ENCODE measurements at places on chromosomes 4 and X.

GRCh38 chrX:123425904-123426303 is 241.8 kb downstream of the GRIA3 start:
- DNase-seq = no peak

DNA sequence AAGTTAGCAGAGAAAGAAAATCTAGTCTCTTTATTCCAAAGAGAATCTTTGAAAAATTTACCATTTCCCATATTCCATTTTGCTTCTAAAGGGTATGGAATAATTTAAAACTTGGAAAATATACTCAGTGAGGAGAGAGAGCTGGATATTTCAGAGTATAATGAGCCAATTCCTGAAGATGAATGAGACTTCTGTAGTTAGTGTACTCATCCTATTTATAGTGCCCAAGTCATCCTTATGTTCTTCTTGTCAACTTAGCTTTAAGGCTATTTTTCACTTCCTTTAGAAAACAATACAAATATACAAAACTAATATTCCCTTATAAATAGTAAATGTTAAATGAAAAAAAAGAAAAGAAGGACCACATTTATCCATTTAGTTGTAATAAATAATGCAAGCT is 302.6 kb downstream of the IQCM start:
- DNase-seq = no peak

- no peak for DNase-seq
These were observed 198.5 kb upstream of the FAM241A start for GRCh38 chr4:111946800-111947199.

DNA sequence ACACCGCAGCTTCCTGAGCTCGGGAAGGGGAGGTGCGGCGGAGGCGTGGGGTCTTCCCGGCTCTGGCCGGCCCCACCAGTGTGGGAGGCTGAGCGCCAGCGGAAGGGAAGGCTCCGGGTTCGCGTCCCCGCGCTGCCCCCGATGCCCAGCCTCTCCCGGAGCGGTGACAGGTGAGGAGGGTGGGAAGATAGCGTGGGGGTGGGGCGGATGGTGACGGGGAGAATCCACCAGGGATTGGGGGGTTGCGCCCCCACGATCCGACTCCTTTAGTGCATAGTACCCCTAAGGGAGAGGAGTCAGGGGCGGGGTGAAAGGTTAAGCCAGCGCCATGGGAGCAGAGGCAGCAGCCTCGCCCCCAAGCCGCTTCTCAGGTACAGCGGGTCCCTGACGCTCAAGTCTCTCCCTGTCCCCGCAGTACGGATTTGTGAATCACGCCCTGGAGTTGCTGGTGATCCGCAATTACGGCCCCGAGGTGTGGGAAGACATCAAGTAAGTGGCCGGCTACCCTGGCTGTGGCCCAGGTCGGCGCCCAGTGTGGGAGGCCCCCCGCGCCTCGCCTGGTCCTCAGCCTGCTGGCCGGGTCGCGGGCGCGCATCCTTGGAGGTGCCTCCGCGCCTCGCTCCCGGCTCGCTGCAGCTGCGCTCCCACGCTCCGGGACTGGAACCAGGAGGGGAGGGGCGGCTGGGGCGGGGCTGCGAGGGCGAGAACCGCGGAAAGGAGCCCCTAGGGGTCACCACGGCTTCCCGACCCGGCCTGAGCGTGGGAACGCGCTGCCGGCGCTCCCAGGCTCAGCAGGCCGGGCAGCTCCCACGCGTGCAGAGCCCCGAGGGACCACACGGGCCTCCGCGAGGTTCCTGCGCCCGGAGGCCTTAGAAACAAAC is 791 bp downstream of the GUCY1B1 start:
- DNase-seq = no peak

- no peak for DNase-seq
These were observed 27.9 kb upstream of the MAP3K15 start for GRCh38 chrX:19543020-19543715.

DNA sequence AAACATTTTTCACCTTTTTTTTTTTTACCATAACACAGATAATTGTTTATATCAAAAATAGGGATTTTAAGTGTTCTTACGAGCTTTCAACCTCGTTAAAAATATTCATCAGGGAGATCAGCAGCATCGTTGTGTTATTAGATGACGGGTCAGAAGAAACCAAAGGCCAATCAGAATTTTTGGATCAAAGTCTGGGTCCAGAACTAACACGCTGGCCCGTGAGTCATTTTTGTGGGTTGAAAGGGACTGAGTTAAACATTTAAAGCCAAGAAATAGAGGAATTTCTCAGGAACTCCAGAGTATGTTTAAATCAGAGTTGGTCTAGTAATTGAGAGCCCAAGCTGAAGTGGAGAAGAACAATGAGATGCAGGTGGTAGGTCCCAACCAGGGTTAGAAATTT is 170.8 kb downstream of the TLL1 start:
- DNase-seq = no peak

GRCh38 chr4:16411501-16412085 is 185.3 kb upstream of the TAPT1 start:
- no peak for DNase-seq

DNA sequence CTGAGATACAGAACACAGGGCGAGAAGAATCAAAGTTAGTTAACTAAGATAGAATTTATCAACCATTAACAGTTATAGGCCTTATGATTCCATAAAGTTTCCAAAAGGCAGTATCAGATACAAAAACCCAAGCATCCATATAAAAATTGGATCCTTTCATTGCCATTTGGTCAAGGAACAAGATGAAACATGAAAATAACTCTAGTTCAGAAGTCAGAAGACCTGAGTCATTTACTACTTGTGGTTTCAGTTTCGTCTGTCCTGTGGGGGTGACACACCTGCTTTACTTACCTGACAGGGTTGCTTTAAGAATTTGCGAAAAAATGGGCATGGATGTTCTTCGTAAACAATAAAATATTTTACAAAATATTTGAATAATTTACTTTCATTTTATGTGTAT is 130.8 kb downstream of the ANAPC10 start:
- no peak for DNase-seq

- no peak for DNase-seq
These were observed 60.9 kb upstream of the MXD4 start for GRCh38 chr4:2322841-2323240.

DNA sequence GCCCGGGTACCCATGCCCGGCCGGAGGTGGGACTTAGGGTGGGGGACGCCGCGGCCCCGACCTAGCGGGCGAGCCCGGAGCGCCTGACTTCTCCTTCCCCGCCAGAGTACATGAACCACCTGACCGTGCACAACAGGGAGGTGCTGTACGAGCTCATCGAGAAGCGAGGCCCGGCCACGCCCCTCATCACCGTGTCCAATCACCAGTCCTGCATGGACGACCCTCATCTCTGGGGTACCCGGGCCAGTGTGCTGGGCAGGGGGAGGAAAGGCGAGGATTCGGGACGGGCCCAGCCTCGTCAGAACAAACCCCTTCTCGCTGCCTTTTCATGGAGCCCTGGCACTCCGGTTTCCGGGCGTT is 622 bp downstream of the TAFAZZIN start:
- DNase-seq = peak; percentile 52

GRCh38 chr4:10599574-10599973 is 85.0 kb downstream of the CLNK start:
- no peak for DNase-seq

Measured in NCI-H446 (cell line).